ENCODE measurements at places on chromosomes 13 and 19.

DNA sequence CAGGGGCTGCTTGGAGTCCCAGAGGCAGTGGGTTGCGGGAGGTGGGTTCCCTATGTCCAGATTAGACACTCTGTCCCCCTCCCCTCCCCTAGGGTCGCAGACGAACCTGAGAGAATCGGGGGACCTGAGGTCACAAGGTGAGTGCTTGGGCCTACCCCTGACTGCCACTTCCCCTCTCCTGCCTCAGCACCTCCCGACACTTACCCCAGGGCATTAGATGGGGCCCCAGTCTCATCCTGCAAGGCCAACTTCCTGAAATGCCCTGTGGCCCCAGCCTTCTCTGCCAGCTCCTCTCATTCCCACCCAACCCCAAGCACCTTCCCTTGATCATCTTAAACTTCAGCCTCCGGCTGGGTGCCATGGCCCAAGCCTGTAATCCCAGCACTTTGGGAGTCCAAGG, 23.0 kb downstream of the CKM start:
- no peak for DNase-seq

DNA sequence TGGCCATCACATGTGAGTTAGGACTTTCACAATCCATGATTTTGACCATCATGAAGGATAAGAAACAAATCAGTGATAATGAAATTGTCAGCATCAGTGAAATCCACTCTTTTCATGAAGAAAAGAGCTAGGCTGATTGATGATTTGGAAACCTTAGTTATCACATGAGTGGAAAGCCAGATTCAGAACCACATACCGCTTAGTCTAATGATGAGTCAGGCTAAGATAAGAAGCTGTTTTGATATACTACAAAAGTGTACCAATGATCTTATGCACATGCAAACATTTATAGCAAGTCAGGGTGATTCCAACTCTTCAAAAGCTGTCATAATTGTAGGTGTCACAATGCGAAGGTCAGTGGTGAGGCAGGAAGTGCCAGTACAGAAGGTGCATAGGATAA, 519.3 kb downstream of the GPC6 start:
- no peak for DNase-seq

GRCh38 chr13:85690368-85690767, 108.9 kb downstream of the SLITRK6 start:
- DNase-seq, result no peak

DNA sequence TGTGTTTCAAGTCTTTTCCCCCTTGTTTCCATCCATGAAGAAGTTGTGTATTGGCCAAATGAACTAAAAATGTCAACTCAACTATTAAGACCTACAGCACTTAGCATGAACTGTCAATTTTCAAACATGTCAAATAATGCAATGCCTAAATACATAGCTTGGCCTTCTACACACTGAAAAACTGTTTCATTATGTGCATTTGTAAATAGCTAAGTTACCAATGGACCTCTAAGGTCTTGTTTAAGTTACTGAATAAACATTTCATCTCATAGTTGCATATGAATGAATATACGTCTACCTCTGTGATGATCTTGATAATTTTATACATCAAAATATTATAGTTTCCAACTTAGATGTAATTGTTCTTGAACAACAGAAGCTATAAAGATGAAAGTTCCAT, 744.5 kb downstream of the EFNB2 start:
- no peak for DNase-seq

- DNase-seq, result peak; percentile 6
Observed at GRCh38 chr19:50486823-50487515, 10.3 kb upstream of the GARIN5A start.

- DNase-seq, result no peak
Observed at GRCh38 chr13:34419755-34420154, 522.3 kb upstream of the NBEA start.

GRCh38 chr13:105961438-105961837, 574.0 kb downstream of the EFNB2 start:
- no peak for DNase-seq

DNA sequence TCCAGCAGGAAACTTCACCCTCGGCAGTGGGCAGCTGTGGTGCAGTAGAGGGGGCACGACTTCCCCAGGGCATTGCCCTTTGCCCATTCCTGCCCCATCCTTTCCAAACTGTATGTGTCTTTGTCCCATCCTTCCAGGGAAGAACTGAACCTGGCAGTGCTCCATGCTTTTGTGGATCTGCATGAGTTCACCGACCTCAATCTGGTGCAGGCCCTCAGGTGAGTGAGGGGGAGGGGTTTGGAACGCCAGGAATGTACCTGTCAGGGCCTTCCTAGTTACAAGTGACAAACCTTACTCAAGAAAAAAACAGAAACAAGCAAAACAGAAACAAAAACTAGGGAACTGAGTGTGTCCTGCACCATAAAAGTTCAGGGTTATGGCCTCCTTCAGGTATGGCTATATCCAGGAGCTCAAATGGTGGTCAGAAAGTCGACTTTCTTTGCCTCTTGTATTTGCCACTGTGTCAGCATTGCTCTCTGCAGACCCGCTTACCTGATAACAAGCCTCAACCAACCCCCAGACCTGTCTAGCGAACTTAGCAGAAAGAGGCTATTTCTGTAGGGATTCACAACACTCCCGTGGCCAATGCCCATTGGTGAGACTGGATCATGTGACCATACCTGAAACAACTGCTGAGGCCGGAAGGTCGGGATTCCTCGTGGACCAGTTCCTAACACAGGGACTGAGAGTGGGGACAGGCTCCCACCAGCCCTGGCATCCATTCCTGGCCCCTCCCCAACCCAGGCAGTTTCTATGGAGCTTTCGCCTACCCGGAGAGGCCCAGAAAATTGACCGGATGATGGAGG, 4.2 kb downstream of the CYTH2 start:
- DNase-seq, result no peak

DNA sequence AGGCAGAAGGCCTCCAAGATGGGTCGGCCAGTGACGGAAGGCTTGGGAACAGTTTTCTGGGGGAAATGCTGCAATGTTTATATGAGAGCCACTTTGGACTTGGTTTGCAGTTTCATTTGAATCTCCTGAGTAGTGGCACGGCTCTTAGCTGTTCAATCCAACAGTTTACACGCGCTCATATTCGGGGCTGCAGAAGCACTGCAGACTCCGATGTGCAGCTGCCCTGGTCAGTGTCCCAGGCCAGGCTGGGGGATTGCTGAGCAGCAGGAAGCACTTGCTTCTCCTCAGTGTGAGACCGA, 31.7 kb downstream of the CEBPG start:
- DNase-seq, result no peak

GRCh38 chr19:34773555-34773864, 495 bp upstream of the ZNF599 start:
- no peak for DNase-seq
